ENCODE measurements at places on chromosomes 2 and 18. TPM values are rescaled to one million over a fixed set of nuclear protein-coding genes. Genes with fewer than 3 reads are reported as not detected.

DOK6 gene
- total RNA-seq = not detected

SCG2 gene
- not detected for total RNA-seq

EVA1A gene
- 0.36 TPM for total RNA-seq

- H3K36me3 ChIP-seq = no peaks in the 10 kb centered on the region
- no peaks in the 10 kb centered on the region for H3K4me1 ChIP-seq
- no peak overlapping the region for H3K27ac ChIP-seq
- DNase-seq = no peak
- no peak overlapping the region for H3K4me3 ChIP-seq
Observed at GRCh38 chr18:59986139-59986538, 86.3 kb downstream of the PMAIP1 start.

DNA sequence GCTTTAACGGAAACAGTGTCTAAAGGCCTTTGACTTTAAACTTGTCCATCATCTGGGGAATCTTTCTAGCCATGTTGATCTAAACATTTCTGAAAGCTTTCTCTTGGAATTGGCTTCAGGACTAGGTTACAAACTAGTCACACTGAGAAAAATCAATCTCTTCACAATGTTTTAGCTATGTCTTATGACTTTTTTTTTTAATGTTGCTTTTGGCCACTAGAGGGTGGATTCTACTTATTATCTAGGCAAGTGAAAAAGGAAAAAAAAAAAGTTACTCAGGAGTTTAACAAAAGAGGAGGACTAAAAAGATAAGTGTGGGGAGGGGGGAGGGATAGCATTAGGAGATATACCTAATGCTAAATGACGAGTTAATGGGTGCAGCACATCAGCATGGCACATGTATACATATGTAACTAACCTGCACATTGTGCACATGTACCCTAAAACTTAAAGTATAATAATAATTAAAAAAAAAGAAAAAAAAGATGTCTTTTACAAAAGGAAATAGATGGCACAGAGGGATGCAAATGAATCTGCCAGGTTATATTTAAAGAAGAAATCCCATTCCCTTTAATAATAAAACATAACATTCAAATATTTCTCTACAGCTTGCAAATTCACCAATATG lies 160.4 kb upstream of the PID1 start:
- H3K4me3 ChIP-seq = no peak overlapping the region
- no peaks in the 10 kb centered on the region for H3K4me1 ChIP-seq
- H3K27ac ChIP-seq = no peak overlapping the region
- no peak for DNase-seq
- peaks cover 6% of the 10 kb centered on the region for H3K27me3 ChIP-seq
- H3K36me3 ChIP-seq = no peaks in the 10 kb centered on the region

GRCh38 chr18:11108947-11109346 lies 40.4 kb downstream of the PIEZO2 start:
- H3K36me3 ChIP-seq = no peaks in the 10 kb centered on the region
- H3K27ac ChIP-seq = no peak overlapping the region

GRCh38 chr2:46393865-46394264 lies 85.5 kb upstream of the TMEM247 start:
- H3K4me3 ChIP-seq = no peak overlapping the region
- H3K4me1 ChIP-seq = peaks cover 11% of the 10 kb centered on the region
- H3K27me3 ChIP-seq = no peaks in the 10 kb centered on the region
- no peak for DNase-seq

DNA sequence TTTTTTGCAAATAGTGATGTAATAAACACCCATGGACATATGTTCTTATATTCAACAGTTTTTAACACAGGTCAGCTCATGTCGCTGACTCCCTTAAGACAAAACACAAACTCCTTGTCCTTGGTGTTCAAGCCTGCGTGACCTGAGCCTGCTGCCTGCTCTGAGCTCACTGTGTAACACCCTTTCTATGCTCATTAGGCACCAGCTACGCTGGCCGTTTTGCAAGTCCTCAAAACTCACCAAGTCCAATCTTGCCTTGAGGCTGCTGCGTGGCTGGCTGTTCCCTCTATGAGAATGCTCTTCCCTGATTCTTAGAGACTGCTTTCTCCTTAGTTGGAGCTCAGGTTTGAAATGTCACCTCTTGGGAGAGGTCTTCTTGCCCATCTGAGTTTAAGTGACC lies 100.5 kb upstream of the GLI2 start:
- H3K36me3 ChIP-seq = no peaks in the 10 kb centered on the region
- H3K27me3 ChIP-seq = no peaks in the 10 kb centered on the region
- DNase-seq = no peak
- no peaks in the 10 kb centered on the region for H3K4me1 ChIP-seq
- no peak overlapping the region for H3K4me3 ChIP-seq

DNA sequence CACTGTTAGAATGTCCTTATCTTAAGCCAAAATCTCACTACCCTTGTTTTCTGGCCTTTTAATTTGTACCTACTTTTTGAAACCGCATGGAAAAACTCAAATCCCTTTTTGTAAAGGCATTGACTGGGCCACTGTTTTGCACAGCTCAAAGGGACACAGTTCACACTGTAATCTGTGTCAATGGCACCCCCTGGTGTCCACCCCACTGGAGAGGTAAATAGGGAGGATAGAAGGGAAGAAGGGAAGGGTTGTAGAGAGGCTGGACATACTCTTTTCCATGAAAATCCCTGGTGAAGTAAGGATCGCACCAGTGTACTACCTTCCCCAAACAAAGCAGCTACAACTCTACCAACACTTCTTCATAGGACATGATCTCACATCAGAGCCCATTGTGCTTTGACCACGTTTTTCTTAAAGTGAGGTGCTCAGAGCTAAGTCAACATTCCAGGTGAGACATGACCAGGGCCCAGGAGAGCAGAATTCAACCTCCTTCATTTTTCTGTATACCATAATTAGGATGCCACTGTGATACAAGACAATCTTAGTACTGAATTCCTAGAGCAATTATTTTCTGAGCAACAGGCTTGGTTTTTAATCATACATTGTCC lies 92.4 kb upstream of the RMDN2 start:
- H3K27me3 ChIP-seq = peaks cover 3% of the 10 kb centered on the region
- peaks cover 21% of the 10 kb centered on the region for H3K4me1 ChIP-seq
- no peaks in the 10 kb centered on the region for H3K36me3 ChIP-seq
- peak; percentile 63 for DNase-seq
- no peak overlapping the region for H3K27ac ChIP-seq
- no peak overlapping the region for H3K4me3 ChIP-seq

GRCh38 chr2:179373816-179374215 lies 109.2 kb upstream of the SESTD1 start:
- no peaks in the 10 kb centered on the region for H3K4me1 ChIP-seq
- H3K27me3 ChIP-seq = peaks cover 15% of the 10 kb centered on the region
- H3K27ac ChIP-seq = no peak overlapping the region
- H3K4me3 ChIP-seq = no peak overlapping the region
- no peaks in the 10 kb centered on the region for H3K36me3 ChIP-seq

GRCh38 chr2:124875627-124876244 lies 850.6 kb downstream of the CNTNAP5 start:
- H3K4me3 ChIP-seq = no peak overlapping the region
- H3K27ac ChIP-seq = no peak overlapping the region
- H3K36me3 ChIP-seq = no peaks in the 10 kb centered on the region
- DNase-seq = no peak

DNA sequence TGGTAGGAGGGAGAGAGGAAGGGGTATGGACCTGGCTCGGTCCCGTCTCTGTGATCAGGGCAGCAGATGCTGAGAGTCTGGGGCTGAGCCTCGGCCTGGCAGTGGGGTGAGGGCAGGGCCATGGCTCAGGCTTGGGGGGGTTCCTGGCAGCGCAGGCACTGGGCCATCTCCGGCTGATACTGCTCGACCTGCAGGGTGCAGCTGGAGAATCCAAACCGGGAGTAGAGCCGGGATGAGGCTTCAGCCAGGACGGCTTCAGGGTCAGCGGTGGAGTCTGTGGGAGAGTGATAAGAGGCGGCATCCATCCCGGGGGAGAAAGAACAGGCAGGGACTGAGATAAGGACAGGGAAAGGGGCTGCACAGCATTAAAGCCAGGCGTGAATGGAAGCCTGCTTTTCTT lies 7.7 kb downstream of the SLC30A3 start:
- DNase-seq = no peak
- no peak overlapping the region for H3K4me3 ChIP-seq
- no peak overlapping the region for H3K27ac ChIP-seq
